Stimulated activated CD4-positive, alpha-beta T cell treated with anti-CD3 and anti-CD28 coated beads, Interleukin-15, amount 100 ng/mL, for 48 hours (primary cell): ENCODE measurements at places on chromosomes 2 and 18.

- no peak for DNase-seq
Measured at GRCh38 chr2:116987447-116987846, 827.0 kb upstream of the DDX18 start.

DNA sequence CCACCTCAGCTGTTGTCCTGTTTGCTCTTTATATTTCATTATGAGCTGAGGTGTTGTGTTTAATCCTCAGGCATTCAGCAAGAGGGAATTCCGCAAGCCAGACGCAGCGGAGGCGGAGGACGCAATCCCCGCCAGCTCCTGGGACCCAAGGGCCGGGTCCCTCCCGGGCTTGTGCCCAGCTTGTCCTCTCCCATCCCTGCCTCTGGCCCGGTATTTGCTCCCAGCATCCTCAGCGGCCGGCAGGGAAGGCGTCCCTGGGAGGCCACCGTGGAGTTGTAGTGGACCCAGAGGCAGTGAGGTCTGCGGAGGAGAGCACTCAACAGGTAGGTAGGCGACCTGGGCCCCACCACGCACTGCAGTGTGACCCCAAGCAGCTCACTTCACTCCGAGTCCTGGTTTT is 42.5 kb upstream of the FOSL2 start:
- DNase-seq: no peak

- no peak for DNase-seq
Measured at GRCh38 chr2:22499082-22499839, 885.7 kb upstream of the KLHL29 start.

DNA sequence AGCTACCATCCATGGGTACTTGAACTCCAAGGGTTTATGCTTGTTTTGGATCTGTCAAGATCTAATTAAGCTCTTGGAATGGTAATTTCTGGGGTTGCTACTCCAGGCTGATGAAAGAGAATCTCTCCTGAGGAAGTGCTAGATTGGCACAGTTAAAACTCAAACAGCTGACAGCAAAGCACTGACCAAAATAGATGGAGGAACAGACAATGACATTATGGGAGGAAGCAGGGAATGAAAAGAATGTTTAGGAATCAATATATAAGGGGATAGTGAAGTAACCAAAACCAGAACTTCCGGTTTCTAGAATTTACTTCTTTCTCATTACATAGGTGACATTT is 6.3 kb downstream of the THUMPD2 start:
- DNase-seq: no peak

DNA sequence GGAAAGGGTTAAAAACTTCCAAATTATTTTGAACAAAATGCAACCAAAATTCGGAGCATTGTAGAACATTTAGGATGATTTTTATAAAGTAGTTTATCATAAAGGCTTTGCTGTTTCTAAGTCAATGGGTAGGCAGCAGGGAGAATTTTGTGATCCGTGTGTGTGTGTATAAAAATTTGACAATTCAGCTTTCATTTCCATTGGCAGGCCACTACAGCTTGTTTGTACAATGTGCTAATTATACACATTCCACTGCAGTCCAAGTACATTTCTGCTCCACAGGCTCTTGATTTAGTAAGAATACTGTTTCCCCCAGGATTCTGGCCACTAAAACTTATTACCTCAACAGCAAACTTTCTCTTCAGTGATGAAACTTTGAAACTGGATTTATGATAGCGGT is 71.8 kb upstream of the LTBP1 start:
- DNase-seq: no peak

DNA sequence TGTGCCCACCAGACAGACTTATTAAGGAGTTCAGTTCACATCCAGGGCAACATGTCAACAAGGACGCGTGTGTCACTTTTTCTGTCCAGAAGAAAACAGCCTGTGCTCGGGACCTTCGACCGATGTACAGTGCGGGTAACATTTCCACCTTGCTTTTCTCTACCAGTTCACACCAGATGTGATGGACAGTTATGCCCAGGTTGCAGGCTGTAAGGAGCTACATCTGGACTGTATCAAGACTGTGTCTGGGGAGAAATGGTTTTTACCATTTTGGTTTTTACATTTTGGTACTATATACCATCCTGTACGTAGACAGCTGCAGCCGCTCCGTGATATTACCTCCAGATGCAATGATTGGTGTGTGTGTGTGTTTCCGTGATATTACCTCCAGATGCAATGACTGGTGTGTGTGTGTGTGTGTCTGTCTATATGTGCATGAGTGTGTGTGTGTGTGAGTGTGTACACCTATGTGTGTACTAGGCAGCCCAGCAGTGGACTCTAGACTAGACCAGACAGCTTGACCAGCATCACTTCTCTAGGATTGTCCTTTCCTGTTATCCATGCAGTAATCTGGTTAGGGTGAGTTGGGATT is 118.0 kb downstream of the COL6A3 start:
- DNase-seq: no peak

- DNase-seq: no peak
Measured at GRCh38 chr2:11505652-11506610, 27.9 kb upstream of the GREB1 start.

- no peak for DNase-seq
Measured at GRCh38 chr18:2411381-2411960, 159.8 kb downstream of the METTL4 start.

DNA sequence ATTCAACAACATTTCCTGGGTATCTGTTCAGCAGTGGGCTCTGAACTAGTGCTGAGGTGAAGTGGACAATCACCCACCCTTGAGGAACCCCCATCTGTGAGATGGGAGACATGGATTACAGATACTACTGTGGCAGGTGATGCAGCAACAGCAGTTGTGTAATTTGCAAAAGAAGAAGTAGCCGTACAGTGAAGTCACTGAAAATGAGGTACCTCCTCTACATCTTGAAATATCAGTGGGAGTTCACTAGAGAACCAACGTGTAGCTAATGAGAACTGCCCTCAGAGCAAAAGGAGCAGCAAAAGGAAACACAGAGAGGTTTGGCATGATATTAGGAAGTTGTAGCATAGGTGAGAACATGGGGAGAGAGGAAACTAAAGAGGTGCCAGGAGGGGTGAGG is 41.3 kb downstream of the VSNL1 start:
- no peak for DNase-seq

- no peak for DNase-seq
Measured at GRCh38 chr2:92074549-92074898, 2796.7 kb upstream of the TEKT4 start.

DNA sequence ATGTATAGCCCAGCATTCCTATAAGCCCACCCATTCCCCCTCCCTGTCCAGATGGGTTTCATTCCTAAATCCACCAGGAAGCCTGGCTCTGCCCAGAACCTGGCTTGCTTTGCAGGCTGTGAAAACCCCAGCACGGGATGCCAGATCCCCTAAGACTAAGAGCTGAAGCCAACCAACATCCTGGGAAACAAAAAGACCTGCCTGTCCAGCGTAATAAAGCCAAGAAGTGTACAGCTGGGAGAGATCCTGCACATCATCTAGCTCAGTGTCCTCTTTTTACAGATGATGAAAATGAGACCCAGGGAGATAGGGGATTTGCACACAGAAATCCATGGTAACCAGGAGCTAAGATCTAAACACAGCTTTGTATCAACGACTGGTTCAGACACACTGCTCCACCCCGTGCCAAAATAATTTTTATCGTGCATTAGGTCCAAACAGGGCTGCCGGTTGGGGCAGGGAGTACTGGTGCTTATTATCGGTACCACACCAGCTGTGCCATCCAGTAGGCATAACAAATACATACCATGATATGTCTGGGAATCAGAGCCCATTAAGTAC is 2.9 kb downstream of the RND3 start:
- DNase-seq: no peak

GRCh38 chr2:160952464-160953254 is 207.6 kb upstream of the TANK start:
- no peak for DNase-seq

- DNase-seq: no peak
Measured at GRCh38 chr2:112811841-112812306, 24.7 kb downstream of the IL1B start.

GRCh38 chr2:15354596-15355366 is 206.4 kb downstream of the NBAS start:
- DNase-seq: no peak

GRCh38 chr2:32124660-32125059 is 41.0 kb upstream of the SLC30A6 start:
- DNase-seq: no peak

GRCh38 chr2:205555566-205556230 is 126.6 kb upstream of the NRP2 start:
- DNase-seq: no peak

- no peak for DNase-seq
Measured at GRCh38 chr2:52428224-52428623, 1339.4 kb upstream of the CHAC2 start.

DNA sequence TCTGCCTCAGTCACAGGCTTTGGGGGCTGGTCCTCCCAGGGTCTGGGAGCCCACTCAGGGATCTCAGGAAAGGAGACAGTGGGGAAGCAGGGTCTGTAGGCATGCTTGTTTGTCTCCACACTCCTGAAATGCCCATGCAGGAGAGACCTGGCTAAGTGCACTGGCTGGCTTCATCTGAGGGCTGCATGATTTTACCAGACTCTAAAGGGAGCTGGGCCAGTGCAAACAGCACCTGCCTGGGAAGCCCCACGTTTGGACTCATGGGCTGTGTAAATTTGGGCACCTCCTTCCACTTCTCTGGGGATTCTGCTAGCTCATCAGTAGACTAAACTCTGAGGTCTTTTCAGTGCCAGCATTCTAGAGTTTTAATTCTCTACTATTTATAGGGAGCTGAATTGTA is 33.7 kb downstream of the LYPD1 start:
- DNase-seq: no peak

DNA sequence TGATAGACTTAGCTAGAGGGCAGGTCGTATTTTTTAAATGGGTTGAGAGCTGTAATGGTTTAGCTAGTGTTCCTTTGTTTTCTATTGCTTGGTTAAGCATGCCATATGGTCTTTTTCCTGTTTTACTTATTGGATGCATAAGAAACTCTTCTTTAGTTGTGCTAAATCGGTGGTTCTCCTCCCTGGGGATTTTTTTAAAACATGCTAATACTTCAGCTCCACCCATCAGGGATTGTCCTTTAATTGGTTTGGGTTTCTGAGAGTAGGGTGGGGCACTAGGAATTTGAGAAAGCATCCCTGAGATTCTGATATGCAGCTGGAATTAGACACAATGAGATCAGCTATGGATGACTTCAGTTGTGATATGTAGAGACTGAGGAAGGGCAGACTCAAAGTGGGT is 497.2 kb downstream of the THSD7B start:
- DNase-seq: no peak

- peak; percentile 51 for DNase-seq
Measured at GRCh38 chr2:233857511-233858141, 3.3 kb upstream of the HJURP start.

DNA sequence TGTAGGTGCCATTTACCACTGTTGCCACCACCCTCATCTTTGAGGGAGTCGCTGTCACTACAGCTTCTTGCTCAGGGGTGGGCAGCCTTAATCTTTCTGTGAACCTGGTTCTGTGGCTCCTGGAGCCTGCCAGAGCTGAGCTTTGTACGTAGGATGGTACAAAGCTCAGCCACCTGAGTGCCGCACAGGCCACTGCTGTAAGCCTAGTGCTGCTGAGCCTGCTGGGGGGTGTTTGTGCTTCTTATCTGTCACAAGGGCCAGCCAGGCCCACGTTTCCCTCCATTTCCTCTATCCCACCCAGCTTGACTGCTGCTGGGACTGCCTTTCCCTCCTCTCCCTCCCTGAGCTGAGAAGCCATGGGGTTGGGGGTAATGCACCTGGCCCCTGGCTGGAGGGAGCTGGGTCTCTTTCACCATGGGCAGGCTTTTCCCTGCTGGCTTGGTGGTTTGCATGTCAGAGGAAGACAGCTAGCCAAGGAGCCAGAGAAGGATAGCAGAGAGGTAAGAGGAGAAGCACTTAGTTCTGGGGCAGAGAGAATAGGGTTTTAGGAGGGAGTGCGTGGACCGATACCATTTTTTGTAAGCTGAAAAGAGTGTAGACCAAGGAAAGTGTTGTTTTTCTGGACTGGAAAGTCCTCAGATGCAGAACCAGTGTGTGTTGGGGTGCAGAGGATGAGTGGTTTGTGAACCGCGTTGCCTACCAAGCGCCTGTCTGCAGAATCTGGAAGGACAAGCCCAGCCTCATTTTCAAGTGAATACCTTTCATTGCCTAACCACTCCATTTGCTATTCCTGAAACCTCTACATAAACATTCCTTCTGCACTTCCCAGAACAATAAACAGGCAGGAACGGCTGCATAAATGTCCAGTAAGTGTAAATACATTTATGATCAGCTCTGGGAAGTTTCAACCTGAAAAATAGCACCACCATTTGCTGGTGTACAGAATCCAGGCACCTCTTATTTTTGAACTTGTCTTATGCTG is 45.1 kb upstream of the FHL2 start:
- no peak for DNase-seq

GRCh38 chr2:129050101-129050500 is 731.4 kb upstream of the HS6ST1 start:
- no peak for DNase-seq

DNA sequence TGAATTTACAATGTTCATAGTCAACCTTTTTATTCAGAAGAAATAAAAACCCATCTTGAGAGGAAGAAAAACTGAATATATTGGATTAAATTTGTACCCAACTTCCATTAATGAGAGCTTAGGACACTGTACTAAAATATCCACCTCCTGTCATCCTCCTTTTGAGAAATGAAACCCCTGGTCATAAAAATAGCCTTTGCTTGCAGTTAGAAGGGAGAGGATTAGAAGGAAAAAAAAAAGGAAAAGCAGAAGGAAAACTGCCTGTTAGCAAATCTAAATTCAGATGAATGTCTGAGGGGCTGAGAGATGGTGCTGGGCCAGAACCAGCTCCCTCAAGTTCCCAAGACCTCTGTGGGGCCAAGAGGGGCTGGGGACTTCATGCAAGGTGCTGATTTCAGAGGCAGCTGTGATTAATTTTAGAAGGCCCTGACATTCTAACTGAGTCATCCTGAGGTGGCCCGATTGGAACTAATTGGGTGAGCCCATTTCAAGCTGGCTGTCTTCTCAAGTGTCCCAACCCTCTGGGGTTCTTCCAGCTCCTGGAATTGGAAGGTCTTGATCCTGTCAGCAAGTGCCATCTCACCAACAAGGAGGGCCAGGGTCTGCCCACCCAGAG is 38.4 kb upstream of the BIN1 start:
- DNase-seq: no peak

- no peak for DNase-seq
Measured at GRCh38 chr2:12730265-12730664, 13.5 kb downstream of the TRIB2 start.

DNA sequence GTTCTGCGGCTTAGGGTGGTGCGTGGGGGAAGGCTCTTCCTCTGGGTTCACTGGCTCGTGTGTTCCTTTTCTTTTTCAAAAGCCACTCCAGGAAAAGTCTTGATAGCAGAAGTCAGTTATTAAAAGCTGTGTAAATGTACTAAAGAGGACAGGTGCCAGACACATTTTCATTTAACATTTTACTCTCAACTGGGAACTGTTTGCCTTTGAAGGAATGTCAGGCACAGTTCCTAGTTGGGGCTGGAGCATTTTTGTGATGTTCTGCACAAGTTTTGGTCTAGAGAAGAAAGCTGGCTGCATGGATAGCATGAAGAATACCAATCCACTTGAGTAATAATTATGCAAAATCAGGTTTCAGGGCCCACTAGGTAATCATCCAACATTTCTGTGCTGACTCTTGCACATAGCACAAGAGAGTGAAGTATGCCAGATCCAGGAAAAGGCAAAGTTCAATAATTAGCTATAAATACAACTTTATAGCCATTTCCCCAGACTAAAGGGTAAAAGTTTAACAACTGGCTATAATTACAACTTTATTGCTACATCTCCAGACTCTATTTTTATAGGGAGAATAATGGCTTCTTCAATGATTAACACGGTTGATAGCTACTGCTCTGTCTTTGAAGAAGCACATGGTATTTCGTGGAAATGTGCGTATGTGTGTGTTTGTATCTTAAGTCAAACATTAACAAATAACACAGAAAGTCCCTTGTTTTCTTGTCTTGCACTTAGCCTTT is 16.2 kb downstream of the SCYGR8 start:
- no peak for DNase-seq

GRCh38 chr2:208228476-208228875 is 26.4 kb downstream of the IDH1 start:
- no peak for DNase-seq
